Activated naive CD8-positive, alpha-beta T cell treated with anti-CD3 and anti-CD28 coated beads for 36 hours (primary cell): ENCODE measurements at places on chromosomes 1 and 21. TPM values are rescaled to one million over a fixed set of nuclear protein-coding genes. Genes with fewer than 3 reads are reported as not detected.

GRCh38 chr1:26359981-26360806 is 6.3 kb upstream of the CRYBG2 start:
- H3K36me3 ChIP-seq, result no peaks in the 10 kb centered on the region
- peaks cover 31% of the 10 kb centered on the region for H3K4me1 ChIP-seq
- peak overlapping the region; percentile 60 for H3K4me3 ChIP-seq
- peaks cover 16% of the 10 kb centered on the region for H3K27me3 ChIP-seq
- DNase-seq, result peak; percentile 49
- H3K27ac ChIP-seq, result peak overlapping the region; percentile 38

SLC26A9 gene
- total RNA-seq, result not detected

DNA sequence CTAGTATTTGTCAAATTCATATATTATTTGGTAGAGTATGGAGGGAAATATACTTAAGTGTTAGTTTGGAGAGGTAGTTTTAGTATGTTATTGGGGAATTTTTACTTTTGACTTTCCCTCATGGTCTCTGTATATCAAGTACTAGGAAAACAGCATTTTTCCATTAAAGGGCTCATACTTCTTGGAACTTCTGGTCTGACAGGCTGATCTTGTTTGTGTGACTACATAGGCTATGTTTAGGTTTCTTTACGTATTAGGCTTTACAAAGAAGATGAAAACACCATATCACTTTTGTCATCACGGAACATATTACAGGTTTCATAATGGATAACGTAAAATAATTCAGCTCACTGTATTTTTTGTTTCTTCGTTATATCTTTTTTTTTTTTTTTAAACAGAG is 30.8 kb downstream of the POU2F1 start:
- H3K4me3 ChIP-seq, result no peak overlapping the region
- peaks cover 7% of the 10 kb centered on the region for H3K36me3 ChIP-seq
- H3K27ac ChIP-seq, result no peak overlapping the region
- no peak for DNase-seq
- H3K27me3 ChIP-seq, result no peaks in the 10 kb centered on the region

GRCh38 chr1:2641381-2642130 is 8.7 kb upstream of the MMEL1 start:
- no peak for DNase-seq
- peaks cover 6% of the 10 kb centered on the region for H3K4me1 ChIP-seq
- no peaks in the 10 kb centered on the region for H3K27me3 ChIP-seq
- peak overlapping the region; percentile 86 for H3K4me3 ChIP-seq
- no peaks in the 10 kb centered on the region for H3K36me3 ChIP-seq

DNA sequence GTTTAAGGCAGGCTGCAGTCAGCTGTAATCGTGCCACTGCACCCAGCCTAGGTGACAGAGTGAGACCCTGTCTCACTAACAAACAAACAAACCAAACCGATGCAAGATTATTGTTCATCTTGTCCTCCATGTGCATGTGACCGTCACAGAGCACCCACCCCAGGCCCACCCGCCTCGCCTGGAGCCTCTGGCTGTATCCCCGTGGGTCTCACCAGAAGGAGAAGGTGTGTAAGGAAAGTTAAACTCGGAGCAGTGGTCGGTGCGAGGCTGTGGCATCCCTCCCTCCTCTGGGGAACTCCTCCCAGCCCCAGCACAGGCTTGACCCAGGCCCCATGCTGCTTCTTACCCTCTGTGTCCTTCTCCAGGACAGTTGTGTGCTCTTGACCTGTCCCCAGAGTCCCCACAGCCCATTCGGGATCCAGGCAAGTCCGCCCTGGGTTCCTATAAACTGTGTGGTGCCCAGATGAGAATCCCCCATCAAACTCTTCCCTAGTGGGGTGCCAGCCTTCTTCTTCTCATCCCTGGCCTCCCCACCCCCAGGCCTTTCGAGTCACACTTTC is 318.4 kb downstream of the AJAP1 start:
- H3K36me3 ChIP-seq, result no peaks in the 10 kb centered on the region
- DNase-seq, result no peak
- H3K27ac ChIP-seq, result no peak overlapping the region
- no peaks in the 10 kb centered on the region for H3K4me1 ChIP-seq
- peaks cover 5% of the 10 kb centered on the region for H3K27me3 ChIP-seq

DNA sequence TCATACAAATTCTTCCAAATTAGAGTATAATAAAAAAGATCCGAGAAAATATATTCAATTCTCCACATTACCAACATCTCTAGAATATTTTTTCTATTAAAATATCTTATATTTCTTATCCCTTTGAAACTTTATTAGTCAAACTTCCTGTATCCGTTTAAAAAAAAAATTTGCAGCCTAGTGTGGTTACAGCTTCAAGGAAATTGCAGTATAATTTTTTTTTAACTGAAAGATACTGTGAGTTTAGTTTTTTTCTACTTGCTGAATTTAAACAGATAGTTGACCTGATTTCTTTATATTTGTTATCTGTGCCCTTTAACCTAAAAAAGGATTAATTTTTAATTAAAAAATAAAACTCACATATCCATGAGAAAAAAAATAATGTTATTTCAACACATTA is 1.5 kb downstream of the RGS18 start:
- no peak overlapping the region for H3K27ac ChIP-seq
- no peaks in the 10 kb centered on the region for H3K36me3 ChIP-seq
- no peaks in the 10 kb centered on the region for H3K27me3 ChIP-seq
- H3K4me3 ChIP-seq, result no peak overlapping the region
- H3K4me1 ChIP-seq, result no peaks in the 10 kb centered on the region
- no peak for DNase-seq

- no peak overlapping the region for H3K4me3 ChIP-seq
- no peaks in the 10 kb centered on the region for H3K27me3 ChIP-seq
- no peaks in the 10 kb centered on the region for H3K4me1 ChIP-seq
- DNase-seq, result no peak
Measured at GRCh38 chr1:217240656-217241055, 390.2 kb downstream of the GPATCH2 start.

- H3K4me3 ChIP-seq, result no peak overlapping the region
- no peaks in the 10 kb centered on the region for H3K27me3 ChIP-seq
- no peaks in the 10 kb centered on the region for H3K4me1 ChIP-seq
- no peaks in the 10 kb centered on the region for H3K36me3 ChIP-seq
- H3K27ac ChIP-seq, result no peak overlapping the region
- no peak for DNase-seq
Measured at GRCh38 chr1:49171941-49172593, 395.4 kb upstream of the BEND5 start.

- H3K36me3 ChIP-seq, result no peaks in the 10 kb centered on the region
- no peak overlapping the region for H3K27ac ChIP-seq
- no peak for DNase-seq
Measured at GRCh38 chr1:99768104-99768503, 1.7 kb upstream of the FRRS1 start.

PDE9A gene
- total RNA-seq, result 7.7 TPM

XCL1 gene
- total RNA-seq, result 83.3 TPM

- peaks cover 35% of the 10 kb centered on the region for H3K4me1 ChIP-seq
- no peaks in the 10 kb centered on the region for H3K27me3 ChIP-seq
- no peak overlapping the region for H3K4me3 ChIP-seq
- DNase-seq, result no peak
Measured at GRCh38 chr1:100892554-100892953, 2.1 kb downstream of the EXTL2 start.

DNA sequence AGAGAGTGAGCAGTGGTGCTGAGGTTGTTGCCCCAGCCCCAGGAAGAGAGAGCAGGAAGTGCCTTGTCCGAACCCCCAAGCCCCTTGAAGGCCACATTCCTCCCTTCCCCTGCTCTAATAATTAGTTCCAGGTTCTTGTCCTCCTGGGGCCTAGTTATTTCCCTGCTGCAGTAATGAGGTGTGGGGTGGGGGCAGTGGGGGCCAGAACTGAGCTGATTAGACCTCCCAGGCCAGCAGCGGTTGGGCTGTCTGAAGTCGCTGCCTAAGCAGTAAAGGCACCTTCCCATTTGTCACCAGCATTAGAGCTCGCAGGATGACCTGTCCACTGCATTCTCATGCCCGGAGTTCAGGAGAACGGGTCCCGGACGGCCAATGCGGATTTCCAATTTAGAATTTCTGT is 186.5 kb upstream of the CSF3R start:
- peaks cover 18% of the 10 kb centered on the region for H3K27me3 ChIP-seq
- no peaks in the 10 kb centered on the region for H3K4me1 ChIP-seq
- H3K4me3 ChIP-seq, result no peak overlapping the region
- no peak for DNase-seq
- no peaks in the 10 kb centered on the region for H3K36me3 ChIP-seq

DNA sequence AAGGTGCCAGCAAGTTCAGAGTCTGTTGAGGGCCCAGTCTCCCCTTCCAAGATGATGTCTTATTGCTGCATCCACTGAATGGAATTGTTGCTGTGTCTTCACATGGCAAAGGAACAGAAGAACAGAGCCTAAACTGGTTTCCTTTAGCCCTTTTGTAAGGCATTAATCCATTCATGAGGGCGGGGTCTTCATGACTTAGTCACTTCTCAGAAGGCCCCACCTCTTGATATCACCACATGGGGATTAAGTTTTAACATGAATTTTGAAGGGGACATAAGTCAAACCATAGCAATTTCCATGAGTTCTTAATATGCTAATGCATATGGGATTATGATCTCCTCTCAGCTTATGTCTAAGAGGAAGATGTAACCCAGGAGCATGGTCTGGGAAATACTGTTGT is 182.9 kb downstream of the LRRC7 start:
- H3K27ac ChIP-seq, result no peak overlapping the region
- no peaks in the 10 kb centered on the region for H3K27me3 ChIP-seq
- H3K4me3 ChIP-seq, result no peak overlapping the region
- no peaks in the 10 kb centered on the region for H3K36me3 ChIP-seq
- no peak for DNase-seq

GRCh38 chr1:1161078-1161682 is 12.5 kb upstream of the TTLL10 start:
- H3K27me3 ChIP-seq, result no peaks in the 10 kb centered on the region
- no peaks in the 10 kb centered on the region for H3K36me3 ChIP-seq
- DNase-seq, result no peak
- H3K4me1 ChIP-seq, result peaks cover 1% of the 10 kb centered on the region
- H3K4me3 ChIP-seq, result no peak overlapping the region

GRCh38 chr1:218456444-218456843 is 111.3 kb downstream of the TGFB2 start:
- no peak overlapping the region for H3K4me3 ChIP-seq
- no peak for DNase-seq

- peaks cover 45% of the 10 kb centered on the region for H3K27me3 ChIP-seq
- H3K4me3 ChIP-seq, result peak overlapping the region; percentile 40
- peaks cover 3% of the 10 kb centered on the region for H3K4me1 ChIP-seq
- no peak for DNase-seq
- H3K36me3 ChIP-seq, result no peaks in the 10 kb centered on the region
Measured at GRCh38 chr1:201648066-201648906, 109.4 kb downstream of the NAV1 start.

- peaks cover 5% of the 10 kb centered on the region for H3K4me1 ChIP-seq
- no peak overlapping the region for H3K4me3 ChIP-seq
Measured at GRCh38 chr1:30919025-30919881, 10.7 kb upstream of the SDC3 start.
